ENCODE measurements at places on chromosomes 13 and 19. TPM values are rescaled to one million over a fixed set of nuclear protein-coding genes. Genes with fewer than 3 reads are reported as not detected.

Gene SSC5D
- 1.5 TPM for total RNA-seq

Gene TPTE2
- total RNA-seq, result not detected

GRCh38 chr19:12597594-12597993 is 13.0 kb downstream of the ZNF490 start:
- DNase-seq, result peak; percentile 34

DNA sequence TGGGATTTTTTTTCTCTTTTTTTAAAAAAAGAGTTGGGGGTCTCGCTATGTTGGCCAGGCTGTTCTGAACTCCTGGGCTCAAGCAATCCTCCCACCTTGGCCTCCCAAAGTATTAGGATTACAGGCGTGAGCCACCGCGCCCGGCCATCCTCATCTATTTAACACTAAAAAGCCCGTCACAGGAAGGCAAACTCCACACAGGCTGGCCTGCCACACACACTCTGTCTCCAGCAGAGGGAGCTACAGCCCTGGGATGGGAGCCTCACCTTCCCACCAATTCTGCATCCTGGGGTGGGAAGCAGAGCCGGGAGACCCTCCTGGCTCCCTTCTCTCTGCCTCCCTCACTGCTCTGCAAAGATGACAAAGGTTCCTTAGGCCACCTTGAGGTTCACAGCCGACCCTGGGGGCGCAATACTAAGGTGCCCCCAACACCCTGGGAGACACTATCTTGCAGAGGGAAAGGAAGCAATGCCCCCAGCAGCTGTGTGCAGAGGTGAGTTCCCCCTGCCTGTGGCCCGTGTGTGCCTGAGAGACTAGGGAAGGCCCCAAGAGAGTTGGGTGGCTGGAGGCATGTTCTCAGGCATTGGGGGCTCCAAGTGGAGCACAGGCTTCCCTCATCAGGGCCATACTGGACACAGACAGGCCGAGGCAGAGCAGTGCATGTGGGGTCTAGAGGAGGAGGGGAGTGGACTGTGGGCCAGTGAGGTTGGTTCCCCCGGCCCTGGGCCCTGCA is 27.4 kb upstream of the TIMM44 start:
- no peak for DNase-seq

GRCh38 chr19:30385666-30386065 is 13.5 kb downstream of the ZNF536 start:
- DNase-seq, result peak; percentile 39

Gene DNAJB1
- total RNA-seq, result 277 TPM

Gene OR7C1
- not detected for total RNA-seq

Gene EXOSC5
- total RNA-seq, result 11.4 TPM

Gene IZUMO1
- 2.2 TPM for total RNA-seq

- peak; percentile 79 for DNase-seq
Measured at GRCh38 chr19:15251749-15252397, 19.6 kb upstream of the EPHX3 start.

DNA sequence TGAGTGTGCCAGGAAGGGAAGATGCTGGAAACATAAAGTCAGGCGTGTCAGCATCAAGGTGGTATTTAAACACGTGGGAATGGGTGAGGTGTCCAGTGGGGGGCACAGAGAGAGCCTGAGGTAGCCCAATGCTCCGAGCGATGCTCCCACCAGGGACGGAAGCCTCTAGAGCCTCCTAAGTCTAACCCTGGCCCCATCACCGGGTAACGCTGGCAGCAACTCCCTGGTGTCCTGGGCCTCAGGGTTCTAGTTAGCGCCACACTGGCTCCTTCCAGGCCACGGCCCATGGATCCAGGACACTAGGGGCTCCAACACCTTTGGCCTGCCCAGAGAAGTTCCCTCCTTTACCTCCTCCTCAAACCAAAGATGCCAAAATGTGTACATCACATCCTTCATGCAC is 65.4 kb downstream of the EPS15L1 start:
- DNase-seq, result no peak

DNA sequence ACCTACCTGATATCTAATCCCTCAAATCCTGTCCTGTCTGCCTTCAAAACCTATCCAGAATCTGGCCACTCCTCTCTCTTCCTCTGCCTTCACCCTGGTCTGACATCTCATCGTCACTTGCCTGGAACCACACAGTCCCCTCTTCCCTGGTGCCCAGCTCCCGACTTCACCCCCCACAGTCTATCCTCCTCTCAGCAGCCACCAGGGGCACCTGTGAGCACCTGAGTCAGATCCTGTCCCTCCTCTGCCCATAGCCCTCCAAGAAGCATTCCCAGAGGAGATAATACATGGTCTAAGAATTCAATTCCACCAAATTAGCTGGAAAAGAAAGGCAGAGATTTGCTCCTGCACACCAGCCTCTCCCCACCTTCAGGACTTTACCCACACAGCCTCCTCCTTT is 48.9 kb downstream of the ZNRF4 start:
- no peak for DNase-seq

Gene CBARP
- total RNA-seq, result 10.8 TPM

DNA sequence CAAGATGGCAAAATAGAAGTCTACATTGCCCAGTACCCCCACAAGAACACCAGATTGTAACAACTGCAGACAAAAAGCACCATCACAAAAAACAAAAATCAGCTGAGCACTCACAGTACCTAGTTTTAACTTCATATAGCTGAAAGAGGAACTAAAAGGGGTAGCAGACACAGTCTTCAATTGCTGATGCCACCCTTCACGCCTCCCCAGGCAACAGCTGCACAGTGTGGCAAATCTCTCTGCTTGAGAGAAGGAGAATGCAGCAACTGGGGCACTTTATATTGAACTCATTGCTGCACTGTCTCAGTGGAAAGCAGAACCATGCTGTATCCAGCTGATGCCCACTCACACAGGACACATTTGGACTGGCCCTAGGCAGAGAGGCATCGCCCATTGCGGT is 2714.5 kb upstream of the PCDH20 start:
- no peak for DNase-seq

DNA sequence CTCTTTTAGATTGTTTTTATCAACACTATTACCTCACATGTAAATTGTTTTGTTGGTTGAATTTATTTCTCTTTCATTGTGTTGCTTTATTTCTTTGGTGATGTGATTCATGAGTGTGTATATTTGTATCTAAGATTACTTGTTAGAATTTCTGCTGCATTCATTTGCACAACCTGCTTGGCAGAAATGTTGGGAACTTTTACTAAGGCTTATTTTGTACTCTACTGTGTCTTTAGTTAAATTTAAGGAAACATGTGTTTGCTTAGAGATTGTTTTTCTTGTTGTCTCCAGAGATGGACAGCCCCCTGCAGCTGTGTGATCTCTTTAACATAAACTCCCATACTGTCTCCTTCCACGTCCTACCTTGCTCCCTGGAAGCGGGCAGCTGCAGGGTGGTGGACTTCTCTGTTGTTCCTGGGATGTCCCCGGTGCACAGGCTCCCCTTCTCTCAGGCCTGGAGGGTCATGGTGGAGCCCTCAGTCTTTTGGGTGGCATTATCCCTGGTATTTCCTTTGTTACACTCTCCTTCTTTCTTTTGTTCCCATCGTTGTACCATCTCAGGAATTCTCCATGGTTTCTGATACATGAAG is 212.0 kb upstream of the SPRY2 start:
- DNase-seq, result no peak

GRCh38 chr19:1410789-1411188 is 3.4 kb downstream of the DAZAP1 start:
- no peak for DNase-seq

DNA sequence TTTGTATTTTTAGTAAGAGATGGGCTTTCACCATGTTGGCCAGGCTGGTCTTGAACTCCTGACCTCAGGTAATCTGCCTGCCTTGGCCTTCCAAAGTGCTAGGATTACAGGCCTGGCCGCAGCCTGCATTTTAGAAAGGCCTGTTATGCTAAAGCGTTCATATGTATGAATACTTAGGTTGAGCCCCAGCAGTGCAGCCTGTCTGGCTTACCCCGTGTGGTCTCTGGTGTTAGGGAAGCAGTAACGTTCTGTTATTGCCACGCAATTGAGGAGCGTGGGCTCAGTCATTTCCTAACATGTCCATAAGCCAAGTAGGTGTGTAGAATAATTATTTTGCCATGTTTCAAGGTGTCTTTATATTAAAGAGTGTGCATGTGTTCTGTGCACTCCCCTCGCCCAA is 14.3 kb downstream of the HNRNPM start:
- no peak for DNase-seq

DNA sequence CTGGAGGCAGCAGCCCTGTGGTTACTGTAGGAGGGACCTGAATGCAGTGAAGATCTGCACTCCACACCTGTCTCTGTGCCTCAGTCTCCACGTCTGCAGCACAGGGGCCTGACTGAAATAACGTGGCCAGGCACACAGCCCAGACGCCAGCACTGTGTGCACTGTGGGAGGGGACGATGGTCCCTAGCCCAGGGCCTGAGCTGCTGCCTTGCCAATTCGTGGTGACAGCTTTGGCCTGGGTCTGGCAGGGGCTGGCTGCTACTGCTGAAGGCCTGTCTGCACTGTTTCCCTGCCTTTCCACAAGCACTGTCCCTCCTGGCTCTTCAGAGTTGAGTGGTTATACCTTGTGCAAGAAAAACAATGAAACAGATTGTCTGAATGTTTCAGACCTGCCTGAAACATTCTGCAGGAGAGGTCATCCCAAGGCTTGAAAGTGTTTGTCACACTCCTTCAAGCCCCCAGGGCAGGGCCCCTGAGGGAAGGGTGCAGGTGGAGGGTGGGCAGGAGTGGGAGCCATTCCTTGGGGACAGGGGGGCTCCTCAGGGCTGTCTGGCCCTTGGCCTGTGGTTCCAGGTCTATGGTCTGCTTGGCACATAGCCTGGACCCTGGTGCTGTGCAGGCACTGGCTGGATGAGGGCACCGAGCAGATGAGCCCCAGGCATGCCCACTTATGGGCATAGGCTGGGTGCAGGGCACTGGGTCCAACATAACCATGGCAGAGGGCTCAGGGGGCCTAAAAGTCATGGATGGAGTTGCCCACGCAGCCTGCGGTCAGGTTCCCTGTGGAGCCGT is 38.7 kb upstream of the LDLR start:
- DNase-seq, result no peak

DNA sequence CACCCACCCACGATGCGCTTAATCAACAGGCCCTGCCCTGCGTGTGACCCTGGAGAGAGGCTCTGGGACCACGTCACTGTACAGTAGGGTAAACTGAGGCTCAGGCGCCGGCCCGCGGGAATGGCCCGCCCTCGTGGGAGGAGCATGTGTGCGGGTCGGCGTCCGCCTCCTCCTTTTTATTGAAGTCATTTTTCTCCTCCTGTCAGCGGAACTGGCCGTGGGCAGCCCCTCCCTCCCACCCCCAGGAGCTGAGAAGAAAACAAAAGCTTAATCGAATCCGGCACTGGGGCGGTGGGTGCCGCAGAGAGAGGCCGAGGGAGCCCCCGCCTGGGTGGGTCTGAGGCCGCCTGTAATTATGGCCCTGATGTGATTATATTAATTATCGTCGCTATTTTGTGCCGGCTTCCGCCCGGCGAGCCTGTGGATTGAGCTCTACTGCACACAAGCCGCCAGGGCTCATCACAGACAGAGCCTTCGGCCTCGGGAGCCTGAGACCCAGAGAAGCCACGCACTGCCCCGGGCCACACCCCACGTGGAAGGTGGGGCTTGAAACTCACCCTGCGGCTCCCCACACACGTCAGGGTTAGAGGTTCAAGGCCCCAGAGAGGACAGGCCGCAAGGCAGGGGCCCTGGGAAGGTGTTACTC is 7.0 kb downstream of the C2CD4C start:
- no peak for DNase-seq

- DNase-seq, result no peak
Measured at GRCh38 chr19:51096473-51097165, 11.6 kb downstream of the CTU1 start.

- no peak for DNase-seq
Measured at GRCh38 chr13:40334031-40334430, 332.4 kb downstream of the FOXO1 start.

DNA sequence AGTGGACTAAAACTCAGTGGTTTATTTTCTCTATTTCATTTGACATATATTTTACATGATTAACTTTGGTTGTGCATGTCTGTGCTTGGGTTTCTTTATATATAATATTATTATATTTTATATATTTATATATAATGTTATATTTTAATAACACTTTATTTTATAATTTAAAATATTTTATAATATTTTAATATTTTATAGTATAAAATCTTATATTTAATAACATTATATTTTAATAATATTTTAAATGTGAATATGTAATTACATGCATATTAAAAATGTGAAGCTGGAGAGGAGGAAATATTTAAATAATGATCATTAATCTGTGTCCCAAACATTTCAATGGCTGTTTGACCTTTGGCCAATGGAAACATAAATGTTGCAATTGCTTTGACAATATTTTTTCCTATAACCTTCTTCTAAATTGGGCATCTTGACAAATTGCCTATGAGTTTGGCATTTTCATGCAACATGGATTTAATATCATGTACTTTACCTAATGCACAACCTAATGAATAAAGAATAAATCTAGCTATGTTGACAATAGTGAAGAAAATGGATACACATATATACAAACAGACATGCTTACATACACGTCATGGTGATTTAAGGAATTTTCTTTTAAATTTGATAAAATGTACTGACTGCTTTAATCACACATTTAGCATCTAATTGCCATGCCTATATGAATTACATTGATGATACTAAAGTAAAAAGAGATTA is 607.1 kb downstream of the SLITRK6 start:
- no peak for DNase-seq

Gene CPB2
- 0.19 TPM for total RNA-seq

GRCh38 chr13:50521831-50522149 is 321.7 kb downstream of the DLEU7 start:
- no peak for DNase-seq

DNA sequence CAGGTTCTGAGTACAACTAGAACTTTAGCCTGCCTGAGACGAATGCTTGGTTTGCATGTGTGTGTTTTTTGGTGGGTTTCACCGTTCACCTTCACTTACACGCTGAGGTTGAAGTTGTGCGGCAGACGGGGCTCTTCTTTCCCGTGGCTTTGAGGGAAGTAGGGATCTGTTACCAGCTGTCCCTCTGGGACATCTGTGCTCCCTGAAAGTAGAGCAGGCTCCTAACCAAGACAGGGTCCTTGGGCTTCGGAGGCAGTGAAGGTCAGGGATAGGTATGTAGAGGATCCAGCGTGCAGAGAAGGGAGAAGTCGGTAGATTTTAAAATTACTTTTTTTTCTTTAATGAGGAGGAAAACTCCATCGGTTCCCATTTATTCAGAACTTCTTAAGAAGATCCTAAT is 48.7 kb downstream of the ZNF536 start:
- no peak for DNase-seq

Gene ZNF14
- total RNA-seq, result 8.5 TPM

GRCh38 chr19:36222503-36222902 is 7.6 kb downstream of the ZNF146 start:
- DNase-seq, result no peak

DNA sequence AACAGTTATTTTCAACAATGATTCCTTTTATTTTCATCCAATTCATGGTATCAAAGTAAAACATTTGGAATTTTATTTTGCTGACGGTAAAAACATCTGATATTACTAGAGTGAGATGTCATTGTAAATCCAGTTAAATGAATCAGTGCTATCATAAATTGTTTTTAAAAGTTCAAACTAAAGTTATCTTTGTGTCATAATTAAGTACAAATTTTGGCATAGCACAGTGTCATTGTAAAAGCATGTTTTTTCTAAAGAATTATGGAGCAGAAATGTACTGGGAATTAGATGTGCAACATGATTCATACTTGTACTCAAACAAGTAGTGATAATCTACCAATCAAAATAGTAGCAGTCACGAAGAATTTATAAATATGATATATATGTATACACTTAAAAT is 92.8 kb downstream of the FAM216B start:
- DNase-seq, result no peak

Gene KLK14
- 0.29 TPM for total RNA-seq
